D721Med (cell line): ENCODE measurements at places on chromosomes 7 and 10.

- DNase-seq: no peak
Measured at GRCh38 chr7:147912291-147912690, 678.3 kb upstream of the C7orf33 start.

GRCh38 chr7:144063710-144064109 is 5.9 kb upstream of the OR2A25 start:
- no peak for DNase-seq

GRCh38 chr10:6770846-6771245 is 190.8 kb upstream of the PRKCQ start:
- DNase-seq: no peak

GRCh38 chr10:102791754-102792395 is 45.3 kb downstream of the CYP17A1 start:
- DNase-seq: no peak
